ENCODE measurements at places on chromosomes 1 and 21. TPM values are rescaled to one million over a fixed set of nuclear protein-coding genes. Genes with fewer than 3 reads are reported as not detected.
A peak's percentile ranks its signal among the peaks of the same experiment; 100 is the strongest.

Gene BARHL2
- polyA plus RNA-seq: not detected

Gene FCRL5
- 0.05 TPM for polyA plus RNA-seq

Gene DNALI1
- 8.7 TPM for polyA plus RNA-seq

DNA sequence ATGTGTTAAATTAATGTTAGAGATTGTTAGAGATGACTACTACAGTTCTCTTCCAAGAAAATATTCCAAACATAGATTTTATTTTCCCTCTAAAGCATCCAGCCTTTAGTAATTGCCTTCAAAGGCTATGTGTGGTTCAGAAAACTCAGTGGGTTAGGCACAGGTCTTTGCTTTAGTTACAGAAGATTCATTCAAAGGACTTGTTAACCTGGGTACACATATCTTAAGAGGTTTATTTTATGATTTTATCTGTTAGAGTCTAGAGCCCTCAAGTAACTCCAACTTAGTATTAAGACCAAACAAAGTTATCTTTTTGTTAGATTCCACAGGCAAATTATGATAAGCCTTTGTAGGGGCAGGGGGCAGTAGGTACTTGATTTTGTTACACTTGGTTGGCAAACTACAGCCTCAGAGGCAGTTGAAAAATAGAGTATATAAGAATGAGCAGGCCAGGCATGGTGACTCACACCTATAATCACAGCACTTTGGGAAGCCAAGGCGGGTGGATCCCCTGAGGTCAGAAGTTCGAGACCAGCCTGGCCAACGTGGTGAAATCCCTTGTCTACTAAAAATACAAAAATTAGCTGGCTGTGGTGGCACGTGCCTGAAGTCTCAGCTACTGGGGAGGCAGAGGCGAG is 37.9 kb downstream of the CXADR start:
- DNase-seq: no peak

GRCh38 chr1:168881656-168882260 is 152.8 kb upstream of the DPT start:
- DNase-seq: no peak

DNA sequence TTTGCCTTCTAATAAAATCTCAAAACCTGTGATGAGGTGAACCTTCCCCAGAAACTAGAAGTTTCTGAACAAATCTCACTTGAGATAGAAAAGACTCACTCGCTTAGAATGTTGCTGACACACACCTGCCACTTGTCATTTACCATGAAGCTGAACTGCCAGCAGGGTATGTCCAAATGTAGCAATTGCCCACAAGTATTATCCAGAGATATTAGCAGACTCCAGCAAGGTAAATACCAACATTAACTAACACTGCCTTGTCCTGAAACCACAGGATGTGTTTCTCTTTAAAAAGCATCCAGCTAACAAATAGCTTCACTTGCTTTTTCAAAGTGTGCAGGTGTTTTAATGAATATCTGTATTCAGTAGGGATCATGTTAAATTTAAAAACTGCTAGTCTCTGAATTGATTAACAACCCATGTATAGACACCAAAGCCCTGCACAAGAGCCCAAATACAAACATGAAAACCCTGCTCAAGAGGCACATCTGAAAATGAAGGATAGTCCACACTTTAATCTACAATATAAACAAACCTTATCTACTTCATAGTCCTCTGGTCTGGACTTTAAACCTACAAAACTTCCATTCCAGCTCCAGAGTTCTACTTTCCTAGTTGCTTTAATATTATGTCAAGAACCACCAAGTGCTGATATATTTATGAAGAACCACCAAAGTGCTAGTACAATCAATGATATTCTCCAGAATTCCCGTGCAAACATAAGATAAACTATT is 19.3 kb downstream of the KRTAP8-1 start:
- DNase-seq: no peak

- DNase-seq: no peak
Observed at GRCh38 chr1:30632481-30632880, 90.9 kb downstream of the MATN1 start.

DNA sequence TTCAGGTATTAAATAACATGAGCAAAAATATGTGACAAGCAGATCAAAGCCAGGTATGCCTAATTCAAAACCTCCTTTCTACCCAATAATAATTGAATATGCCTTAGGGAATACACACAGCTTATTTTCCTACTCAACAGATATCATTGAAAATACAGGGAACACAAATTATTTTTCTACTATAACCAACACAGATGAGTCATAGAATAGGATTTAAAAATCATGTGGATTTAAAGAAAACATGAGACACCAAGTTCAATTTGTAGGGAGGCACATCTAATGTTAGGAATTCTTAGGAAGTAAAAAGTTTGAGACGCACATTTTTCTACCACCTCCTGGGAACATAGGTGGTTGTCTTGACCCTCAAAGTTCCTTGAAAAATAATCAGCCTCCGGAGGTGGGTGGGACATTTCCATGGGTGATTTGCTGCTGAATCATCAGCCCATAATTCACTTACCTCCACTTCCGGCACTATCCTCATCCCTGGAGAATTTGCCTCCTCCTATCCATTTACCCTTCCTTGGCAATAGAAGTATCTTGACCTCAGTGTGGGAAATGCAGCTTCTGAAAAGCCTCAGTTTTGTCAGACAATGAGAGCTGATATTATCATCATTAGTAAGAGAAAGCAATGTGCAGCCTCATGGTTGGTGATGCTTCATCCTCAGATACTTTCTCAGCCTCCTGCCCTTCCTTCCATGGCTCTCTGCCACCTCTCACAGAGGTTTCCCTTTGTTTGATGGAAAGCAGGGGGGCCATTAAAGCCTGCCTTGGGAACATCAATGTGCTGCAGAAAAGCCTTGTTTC is 33.5 kb upstream of the RGS4 start:
- no peak for DNase-seq

DNA sequence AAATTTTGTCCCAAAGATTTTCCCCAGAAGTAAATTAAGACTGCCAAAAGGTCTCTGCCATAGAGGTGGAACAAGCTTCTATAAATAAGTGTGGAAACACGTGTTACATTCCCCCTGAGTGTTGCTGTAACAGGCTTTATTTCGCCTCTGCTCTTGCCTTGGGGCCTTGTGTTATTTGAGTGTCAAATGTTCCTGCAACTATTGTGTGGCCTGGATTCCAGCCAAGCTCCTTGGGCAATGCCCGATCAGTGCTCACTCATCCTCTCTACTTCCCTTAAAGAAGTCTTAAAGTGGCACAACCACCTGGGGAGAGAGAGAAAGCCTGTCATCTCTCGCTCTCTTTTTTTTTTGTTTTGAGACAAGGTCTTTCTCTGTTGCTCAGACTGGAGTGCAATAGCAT is 156.7 kb downstream of the NR5A2 start:
- DNase-seq: peak; percentile 28

DNA sequence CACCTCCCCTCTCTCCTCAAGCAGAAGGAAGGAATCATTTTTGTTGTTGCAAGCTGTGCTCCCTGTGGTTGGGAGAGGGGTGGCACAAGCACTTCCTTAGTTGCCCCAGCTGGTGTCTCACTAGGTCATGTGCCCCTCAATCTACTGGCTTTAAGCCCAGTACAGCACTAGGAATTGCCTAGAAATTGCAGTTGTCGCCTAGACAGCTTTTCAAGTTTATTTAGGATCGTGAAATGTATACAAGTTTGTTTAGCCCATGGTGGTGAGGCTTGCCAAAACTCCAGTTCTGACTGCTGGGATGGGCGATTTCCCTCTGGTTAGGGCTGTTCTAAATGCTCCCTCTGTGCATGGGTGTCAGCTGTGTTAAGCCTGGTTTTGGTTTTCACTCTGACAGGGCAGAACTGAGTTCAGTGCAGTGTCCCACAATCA is 126.8 kb upstream of the ZNF644 start:
- no peak for DNase-seq
